ENCODE measurements at places on chromosomes 7 and 10. TPM values are rescaled to one million over a fixed set of nuclear protein-coding genes. Genes with fewer than 3 reads are reported as not detected.

DNA sequence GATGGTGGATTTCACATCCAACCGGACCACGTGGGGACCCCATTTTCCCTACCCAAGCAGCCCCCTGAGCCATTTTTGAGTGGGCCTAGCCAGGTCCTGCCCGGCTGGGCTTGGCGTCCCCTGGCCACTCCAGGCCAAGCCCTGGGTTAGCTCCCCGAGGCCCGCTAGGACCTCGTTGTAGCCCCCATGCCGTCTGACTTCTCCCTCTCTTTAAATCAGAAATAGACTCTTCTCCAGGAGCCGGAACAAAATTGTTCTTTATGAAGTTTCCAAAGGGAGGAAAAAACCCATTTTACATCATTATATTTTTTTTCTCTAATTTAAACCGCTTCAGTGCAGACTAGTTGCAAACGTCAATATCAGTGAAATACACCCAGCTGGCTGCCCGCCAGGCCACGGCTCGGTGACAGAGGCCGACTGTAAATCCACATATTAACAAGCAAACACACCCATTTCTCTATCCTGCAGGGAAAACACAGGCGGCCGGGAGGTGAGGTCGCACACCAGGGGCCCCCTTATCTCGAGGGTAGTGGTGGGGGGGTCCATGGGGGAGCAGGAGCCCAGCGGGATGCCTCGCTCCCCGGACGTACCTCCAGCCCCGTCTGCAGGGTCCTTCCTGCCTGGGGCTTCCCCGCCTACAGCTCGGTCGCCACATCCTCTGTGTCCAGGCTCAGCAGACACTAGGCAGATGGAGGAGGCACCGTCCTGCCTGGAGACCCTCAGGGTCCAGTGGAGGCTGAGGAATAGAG is 72.7 kb downstream of the ELFN1 start:
- peak; percentile 11 for ATAC-seq

TMEM139 gene
- total RNA-seq: 0.44 TPM

DNA sequence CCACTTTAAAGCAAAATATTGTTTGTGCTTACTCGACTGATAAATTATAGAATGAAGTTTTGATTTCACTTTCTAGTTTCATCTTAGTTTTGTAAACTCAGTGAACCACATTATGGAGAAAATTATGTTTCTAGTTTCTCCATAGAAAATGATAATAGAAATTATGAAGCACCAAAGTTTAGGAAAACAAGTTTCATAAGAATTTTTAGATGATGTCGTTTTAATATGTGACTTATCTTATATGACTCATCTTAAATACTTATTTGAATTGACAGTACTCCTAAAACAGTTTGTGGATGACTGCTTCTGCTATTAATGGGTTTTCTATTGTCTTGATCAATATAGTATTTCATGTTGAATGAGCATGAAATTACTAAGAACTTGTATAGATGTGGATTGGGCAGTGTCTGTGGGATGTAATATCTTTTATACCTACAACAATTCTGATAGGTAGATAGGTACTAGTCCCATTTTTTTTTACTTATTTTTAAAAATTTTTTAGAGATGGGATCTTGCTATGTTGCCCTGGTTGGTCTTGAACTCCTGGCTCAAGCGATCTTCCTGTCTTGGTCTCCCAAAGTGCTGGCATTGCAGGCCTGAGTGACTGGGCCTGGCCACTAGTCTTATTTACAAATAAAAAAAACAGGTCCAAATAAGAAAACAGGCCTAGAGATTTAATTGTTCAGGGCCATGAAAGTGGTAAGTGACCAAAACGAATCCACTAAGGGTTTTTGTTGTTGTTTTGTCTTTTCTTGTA is 3.7 kb downstream of the HBP1 start:
- no peak for ATAC-seq

- no peak for ATAC-seq
Observed at GRCh38 chr7:94933256-94933990, 26.0 kb downstream of the PPP1R9A start.

GRCh38 chr7:41698726-41699125 is 4.2 kb downstream of the INHBA start:
- ATAC-seq: peak; percentile 81

CALD1 gene
- 46.1 TPM for total RNA-seq

GIMAP5 gene
- total RNA-seq: 1.4 TPM

FZD8 gene
- 0.56 TPM for total RNA-seq

DNA sequence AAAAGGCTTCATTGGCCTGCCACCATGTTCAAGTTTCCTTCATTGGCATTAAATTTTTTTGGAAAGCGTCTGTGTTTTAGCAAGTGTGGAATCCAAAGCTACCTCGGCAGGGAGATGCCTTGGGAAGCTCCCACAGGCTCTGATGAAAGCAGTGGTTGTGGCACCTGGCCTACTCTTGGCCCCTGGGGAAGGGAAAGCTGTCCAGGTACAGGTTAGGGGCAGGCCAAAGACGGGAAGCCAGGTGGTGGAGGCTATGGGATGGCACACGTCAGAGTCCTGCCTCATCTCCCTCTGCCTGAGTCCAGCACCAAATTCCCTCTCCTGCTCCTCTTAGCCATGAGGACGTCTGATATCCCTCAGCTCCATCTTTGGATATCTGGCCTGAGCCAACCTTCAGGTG is 49.7 kb downstream of the C10orf120 start:
- no peak for ATAC-seq

UNCX gene
- total RNA-seq: not detected

NPC1L1 gene
- not detected for total RNA-seq

CALCR gene
- total RNA-seq: not detected

DNA sequence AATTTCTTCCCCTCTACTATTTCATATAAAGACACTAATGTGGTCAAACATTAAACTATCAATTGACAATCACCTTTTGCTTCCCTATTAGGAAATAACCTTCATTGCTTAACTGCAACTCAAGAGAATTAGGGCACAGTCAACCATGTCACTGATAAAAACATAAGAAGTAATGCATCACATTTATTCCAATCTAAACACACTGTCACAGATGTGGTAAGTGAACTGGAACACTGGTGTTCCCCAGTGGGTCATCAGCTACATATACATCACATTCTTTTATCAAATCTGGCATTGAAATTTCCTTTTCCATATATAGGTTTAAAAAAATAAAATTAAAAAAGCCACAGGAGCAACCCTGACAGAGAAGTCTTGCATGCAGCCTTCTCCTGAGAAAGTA is 3.7 kb downstream of the TRIL start:
- no peak for ATAC-seq

- peak; percentile 87 for ATAC-seq
Observed at GRCh38 chr10:32692174-32692573, 246.2 kb downstream of the CCDC7 start.

GRCh38 chr7:46979439-46979838 is 602.5 kb downstream of the TNS3 start:
- no peak for ATAC-seq

- ATAC-seq: peak; percentile 66
Observed at GRCh38 chr10:125084191-125084613, 76.2 kb downstream of the CTBP2 start.

- ATAC-seq: peak; percentile 91
Observed at GRCh38 chr10:127797339-127797738, 60.4 kb downstream of the FOXI2 start.

C10orf53 gene
- total RNA-seq: not detected

DNA sequence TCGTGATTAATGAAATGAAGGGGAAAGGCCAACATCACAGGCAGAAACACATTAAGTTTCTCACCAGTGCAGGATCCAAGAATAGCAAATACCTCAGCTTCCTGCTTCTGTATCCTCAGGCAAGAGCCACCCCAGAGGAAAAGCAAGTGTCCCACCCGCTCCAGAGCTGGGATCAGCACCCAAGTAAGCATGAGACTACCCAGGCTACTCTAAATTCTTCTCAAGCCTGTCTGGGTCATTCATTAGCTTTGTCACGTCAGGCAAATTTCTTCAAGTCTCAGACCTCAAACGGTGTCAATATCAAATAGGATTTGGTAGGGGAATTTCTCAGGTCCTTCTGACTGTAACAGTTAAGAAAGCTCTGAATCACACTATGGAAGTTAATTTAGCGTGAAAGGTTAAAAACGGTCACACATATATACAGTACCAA is 59.0 kb downstream of the GNA12 start:
- peak; percentile 58 for ATAC-seq

DNA sequence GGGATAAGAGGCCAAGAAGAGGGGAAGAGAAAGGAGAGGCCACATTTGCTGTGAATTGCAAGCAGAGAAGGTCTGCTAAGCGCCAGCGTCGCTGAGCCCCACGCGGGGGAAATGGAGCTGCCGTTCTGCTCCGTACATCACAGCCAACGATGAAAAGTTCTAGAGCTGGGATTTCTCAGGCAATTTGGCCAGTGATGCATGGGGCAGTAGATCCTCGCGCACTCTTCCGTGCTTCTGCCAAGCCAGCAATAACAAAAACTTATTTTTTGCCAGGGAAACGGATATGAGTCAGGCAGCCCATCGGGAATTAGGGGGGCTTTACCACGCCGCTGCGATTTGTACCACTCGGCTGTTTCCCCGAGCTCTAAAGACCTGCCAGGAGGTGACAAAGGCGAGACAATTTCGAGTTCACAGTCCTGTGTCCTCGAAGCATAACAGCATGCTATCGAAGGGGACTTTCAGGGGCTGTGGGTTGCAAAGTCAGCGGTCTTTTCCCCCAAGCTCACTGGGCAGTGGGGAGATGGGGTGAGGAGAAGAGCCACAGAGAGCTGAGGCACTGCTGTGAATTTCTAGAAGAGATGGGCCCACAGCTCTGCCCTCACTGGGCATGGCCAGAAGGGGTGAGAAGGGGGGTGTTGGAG is 30.0 kb upstream of the SLF2 start:
- ATAC-seq: no peak

GRCh38 chr10:104339469-104340110 is 1.3 kb upstream of the ITPRIP start:
- no peak for ATAC-seq

NXPH1 gene
- total RNA-seq: not detected

DGKI gene
- total RNA-seq: 0.20 TPM

DNA sequence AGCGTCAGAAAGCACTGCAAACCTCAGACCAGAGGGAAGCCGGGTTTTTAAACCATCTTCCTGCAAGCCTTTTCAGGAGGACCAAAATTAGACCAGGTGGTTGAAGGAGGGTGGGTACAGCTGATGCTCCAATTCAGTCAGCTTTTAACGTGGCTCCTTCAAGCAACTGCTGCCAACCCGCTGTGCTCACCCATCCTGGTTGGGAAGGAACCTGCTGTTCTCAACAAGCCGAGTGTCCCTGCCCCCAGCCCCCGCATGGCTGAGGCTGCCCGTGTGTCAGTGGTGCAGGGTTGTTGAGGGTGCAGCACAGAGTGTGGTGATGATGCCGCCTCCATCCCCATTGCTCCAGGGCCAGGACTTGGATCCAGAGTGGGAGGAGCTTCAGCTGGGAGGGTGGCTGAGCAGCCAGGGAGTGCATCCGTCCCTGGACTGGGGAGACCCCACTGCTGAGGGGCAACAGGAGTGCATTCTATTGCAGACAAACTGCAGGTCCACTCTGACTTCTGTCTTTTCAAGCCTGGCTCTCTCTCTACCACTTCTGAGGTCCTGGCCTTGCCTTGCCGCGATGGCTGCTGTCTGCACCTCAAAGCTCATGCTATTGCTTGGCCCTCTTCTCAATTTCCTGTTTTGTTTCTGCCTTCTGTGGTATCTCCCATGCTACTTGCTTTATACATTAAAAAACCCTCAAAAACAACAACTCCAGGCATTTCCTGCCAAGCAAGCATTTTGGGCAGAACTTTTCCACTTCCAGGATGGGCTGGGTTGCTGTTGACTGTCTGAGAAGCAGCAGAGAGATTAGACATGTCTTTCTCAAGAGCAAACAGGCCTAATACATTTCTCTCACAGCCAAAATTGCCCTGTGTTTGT is 134.7 kb downstream of the DNAJB6 start:
- ATAC-seq: peak; percentile 9

DNA sequence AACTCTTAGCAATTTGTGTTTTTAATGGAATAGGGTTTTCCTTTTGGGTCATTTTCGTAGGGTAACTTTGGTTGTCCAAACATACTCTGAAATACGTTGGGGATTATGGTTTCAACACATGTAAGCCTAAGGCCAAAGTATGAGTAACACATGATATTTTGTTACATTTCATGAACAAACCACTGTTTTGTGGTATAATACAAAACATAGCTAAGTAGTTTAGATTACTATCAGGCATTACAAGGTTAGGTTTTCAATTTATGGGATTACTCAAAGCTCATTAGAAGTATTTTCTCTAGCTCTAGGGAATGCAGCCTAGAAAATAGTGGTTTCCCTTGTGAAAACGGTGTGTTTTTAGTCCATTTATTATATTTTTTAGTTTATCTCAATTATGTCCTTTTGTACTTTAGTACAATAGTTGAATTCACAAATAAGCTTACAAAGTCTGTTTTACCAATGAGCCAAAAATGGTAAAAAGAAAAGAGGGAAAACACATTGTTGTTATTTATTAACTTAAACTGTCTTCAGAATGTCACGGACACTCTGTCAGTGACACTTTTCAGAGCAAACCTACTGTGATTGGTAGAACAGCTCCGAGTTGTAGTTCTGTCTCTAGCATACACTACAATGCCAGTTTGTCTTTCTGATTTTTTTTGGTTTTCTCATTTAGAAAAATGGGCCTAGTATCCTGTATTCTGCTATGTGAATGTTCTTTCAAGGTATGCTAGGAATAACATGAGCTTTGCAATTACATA is 473.7 kb downstream of the SUGCT start:
- no peak for ATAC-seq

DNA sequence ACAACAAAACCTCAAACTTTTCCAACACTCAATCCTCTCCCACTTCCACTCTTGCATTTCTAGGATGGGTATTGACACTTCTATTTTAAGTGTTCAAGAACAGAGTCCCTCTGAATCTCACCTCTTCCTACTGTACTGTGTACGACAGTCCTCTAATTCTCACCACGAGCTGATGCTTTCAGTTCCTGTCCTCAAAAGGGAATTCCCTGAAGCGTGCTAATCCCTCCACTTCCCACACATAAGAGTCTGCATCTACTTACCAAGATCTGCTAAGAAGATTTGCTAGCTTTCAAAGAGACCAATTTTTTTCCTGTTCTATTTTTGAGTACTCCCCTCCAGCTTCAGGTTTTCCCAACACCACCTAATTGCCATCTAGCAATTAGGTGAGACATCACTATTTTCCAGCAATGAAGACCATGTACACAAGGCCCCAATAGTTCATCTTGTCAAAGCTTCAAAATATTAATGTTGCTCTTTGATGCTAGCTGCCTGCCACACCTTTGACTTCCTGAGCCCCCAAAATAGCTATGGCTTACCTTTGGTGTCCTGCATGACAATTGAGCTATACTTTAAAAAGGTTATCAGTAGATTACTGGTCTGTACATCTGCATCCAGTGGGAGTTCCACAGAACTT is 54.4 kb downstream of the ARMH3 start:
- ATAC-seq: no peak

DNA sequence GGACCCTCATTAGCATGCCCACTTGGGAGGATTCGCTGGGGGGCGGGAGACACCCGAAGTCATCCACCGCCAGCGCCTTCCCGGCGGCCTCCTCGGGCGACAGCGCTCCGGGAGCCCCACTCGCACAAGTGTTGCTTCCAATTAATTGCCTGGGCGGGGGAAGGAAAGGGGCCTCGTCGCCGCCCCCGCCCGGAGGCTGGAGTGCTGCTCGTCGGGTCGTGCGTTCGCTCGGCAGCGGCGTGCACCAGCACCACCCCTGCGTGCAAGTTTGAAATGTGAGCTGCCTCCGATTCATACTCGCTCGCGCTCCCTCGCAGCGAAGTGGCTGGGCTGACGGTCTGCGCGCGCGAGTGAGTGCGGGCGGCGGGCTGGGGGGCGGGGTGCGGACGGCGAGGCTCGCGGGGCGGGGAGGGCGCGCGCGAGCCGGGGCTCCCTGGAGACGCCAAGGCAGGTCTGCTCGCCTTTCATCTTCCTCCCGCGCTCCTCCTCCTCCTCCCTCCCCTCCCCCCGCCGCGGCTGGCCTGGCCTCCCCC is 104.6 kb upstream of the PPIF start:
- ATAC-seq: peak; percentile 41

Measured in esophagus mucosa (tissue), 1 donor.